ENCODE measurements at places on chromosomes 4 and X. TPM values are rescaled to one million over a fixed set of nuclear protein-coding genes. Genes with fewer than 3 reads are reported as not detected.

DNA sequence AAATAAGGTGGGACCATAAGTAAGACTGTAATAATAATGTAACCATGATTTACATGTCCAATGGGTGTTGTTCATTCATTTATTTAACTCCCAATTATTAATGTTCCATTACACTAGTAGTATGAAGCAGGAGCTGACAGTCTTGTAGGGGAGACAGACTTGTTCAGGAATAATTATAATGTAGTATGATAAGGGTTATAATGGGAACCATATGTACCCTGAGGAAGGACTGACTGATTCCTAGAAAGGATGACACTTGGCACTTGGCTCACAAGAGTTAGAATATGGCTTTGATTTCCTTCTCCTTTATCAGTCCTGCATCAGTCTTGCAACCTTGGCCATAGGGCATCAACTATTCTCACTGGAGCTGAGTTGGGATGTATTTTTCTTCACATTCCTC is 24.2 kb downstream of the PCDH7 start:
- no peaks in the 10 kb centered on the region for H3K4me1 ChIP-seq
- no peak for DNase-seq
- no peaks in the 10 kb centered on the region for H3K27me3 ChIP-seq

- no peak for DNase-seq
- no peaks in the 10 kb centered on the region for H3K27me3 ChIP-seq
- H3K27ac ChIP-seq = no peak overlapping the region
- no peaks in the 10 kb centered on the region for H3K4me1 ChIP-seq
These were observed 10.5 kb upstream of the GLUD2 start for GRCh38 chrX:121036951-121037350.

- no peaks in the 10 kb centered on the region for H3K27me3 ChIP-seq
- peaks cover 19% of the 10 kb centered on the region for H3K4me1 ChIP-seq
- H3K4me3 ChIP-seq = peak overlapping the region; percentile 95
- peak overlapping the region; percentile 99 for H3K27ac ChIP-seq
These were observed 618 bp downstream of the DDX3X start for GRCh38 chrX:41334363-41335197.

DNA sequence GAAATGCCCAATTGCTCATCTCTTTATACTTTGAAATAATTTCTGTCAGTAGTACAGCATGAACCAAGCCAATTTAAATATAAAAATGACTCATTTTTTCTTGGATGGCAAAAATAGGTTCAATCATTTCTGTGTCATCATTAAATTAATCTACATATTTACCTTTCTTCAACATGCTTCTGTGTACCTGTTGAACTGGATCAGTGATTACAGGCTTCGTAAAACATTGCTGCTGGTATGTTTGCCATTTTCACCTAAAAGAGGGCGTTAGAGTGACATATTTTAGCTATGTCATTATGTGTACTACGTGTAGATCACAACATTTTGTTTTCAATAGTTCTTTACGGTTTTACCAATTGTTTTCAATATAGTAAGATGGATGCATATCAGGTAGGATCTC is 340.5 kb upstream of the MAOA start:
- no peaks in the 10 kb centered on the region for H3K27me3 ChIP-seq
- H3K4me3 ChIP-seq = no peak overlapping the region
- no peak overlapping the region for H3K27ac ChIP-seq
- H3K36me3 ChIP-seq = no peaks in the 10 kb centered on the region

GRCh38 chrX:1546691-1547251 is 9.8 kb upstream of the P2RY8 start:
- H3K4me1 ChIP-seq = peaks cover 11% of the 10 kb centered on the region
- no peaks in the 10 kb centered on the region for H3K27me3 ChIP-seq
- no peaks in the 10 kb centered on the region for H3K36me3 ChIP-seq

GRCh38 chr4:57064811-57065711 is 45.1 kb downstream of the IGFBP7 start:
- H3K4me3 ChIP-seq = no peak overlapping the region
- H3K27me3 ChIP-seq = no peaks in the 10 kb centered on the region
- H3K4me1 ChIP-seq = no peaks in the 10 kb centered on the region
- no peaks in the 10 kb centered on the region for H3K36me3 ChIP-seq
- no peak overlapping the region for H3K27ac ChIP-seq

- H3K27ac ChIP-seq = no peak overlapping the region
- H3K36me3 ChIP-seq = no peaks in the 10 kb centered on the region
- no peaks in the 10 kb centered on the region for H3K4me1 ChIP-seq
These were observed 9.2 kb downstream of the NDUFA1 start for GRCh38 chrX:119880552-119881437.

GRCh38 chrX:20857746-20858145 is 516.5 kb upstream of the CNKSR2 start:
- H3K27me3 ChIP-seq = no peaks in the 10 kb centered on the region
- no peak overlapping the region for H3K4me3 ChIP-seq
- H3K27ac ChIP-seq = no peak overlapping the region

- no peaks in the 10 kb centered on the region for H3K36me3 ChIP-seq
- no peaks in the 10 kb centered on the region for H3K27me3 ChIP-seq
- H3K27ac ChIP-seq = no peak overlapping the region
- H3K4me3 ChIP-seq = no peak overlapping the region
These were observed 63.8 kb upstream of the GATB start for GRCh38 chr4:151824656-151825055.

DNA sequence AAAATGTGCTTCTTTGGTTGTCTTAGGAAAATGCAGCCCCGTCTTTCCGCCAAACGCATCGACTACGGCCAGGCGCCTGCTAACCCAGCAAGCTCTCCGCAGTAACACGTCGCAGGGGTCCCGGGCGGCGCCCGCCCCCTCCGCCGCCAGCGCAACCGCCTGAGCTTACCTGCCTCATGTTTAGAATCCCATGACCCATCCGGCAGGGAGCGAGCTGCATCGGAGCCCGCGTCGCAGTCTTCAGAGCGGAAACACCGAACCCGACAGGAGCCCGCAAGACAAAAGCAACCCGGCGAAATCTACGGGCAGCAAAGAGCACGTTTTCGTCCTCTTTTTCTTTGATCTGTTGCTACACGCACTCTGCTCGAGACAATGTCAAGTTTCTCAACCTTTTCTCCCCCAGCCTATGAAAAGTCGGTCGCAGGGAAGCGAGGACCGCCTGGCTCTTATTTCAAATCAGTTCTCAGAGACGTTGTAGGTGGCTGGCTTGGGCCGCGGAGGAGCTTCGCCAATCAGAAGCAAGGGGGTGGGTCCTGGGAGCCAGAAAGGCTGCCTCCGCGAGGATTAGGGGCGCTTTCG is at the start of gene MID1:
TSS of gene MID1 (minus strand) at position 465 of the 579 bp plus-strand sequence. CDS start 53,038 bp downstream, outside the sequence.
- no peak within 1 kb of the TSS for H3K4me3 ChIP-seq
- H3K27me3 ChIP-seq = no peaks in the 10 kb centered on the region
- no peaks in the 10 kb centered on the region for H3K36me3 ChIP-seq
- no peak within 1 kb of the TSS for H3K27ac ChIP-seq
- no peak for DNase-seq

DNA sequence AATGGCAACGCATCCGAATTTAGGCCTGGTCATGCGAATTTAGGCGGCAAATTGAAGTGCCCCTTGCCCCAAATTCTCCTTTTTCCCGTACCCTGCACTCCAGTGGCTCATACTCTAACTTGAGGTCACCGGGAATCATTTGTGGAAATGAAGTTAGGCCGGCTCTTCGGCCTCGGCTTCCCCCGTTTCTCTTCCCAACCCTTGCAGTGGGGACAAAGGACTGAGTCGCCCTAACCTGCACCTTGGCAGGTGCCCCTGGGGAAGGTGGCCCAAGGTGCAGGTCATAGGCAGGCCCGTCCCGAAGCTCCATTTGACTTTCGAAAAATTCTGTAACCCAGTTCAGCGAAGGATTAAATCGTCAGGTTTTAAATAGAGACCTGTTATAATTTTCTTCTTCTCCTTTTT is 811 bp downstream of the SRD5A3 start:
- peaks cover 8% of the 10 kb centered on the region for H3K4me1 ChIP-seq
- peak overlapping the region; percentile 74 for H3K4me3 ChIP-seq
- peak overlapping the region; percentile 80 for H3K27ac ChIP-seq
- no peaks in the 10 kb centered on the region for H3K36me3 ChIP-seq
- H3K27me3 ChIP-seq = no peaks in the 10 kb centered on the region
- no peak for DNase-seq

GRCh38 chr4:155590796-155591585 is 75.7 kb upstream of the GUCY1A1 start:
- H3K36me3 ChIP-seq = no peaks in the 10 kb centered on the region
- H3K27me3 ChIP-seq = no peaks in the 10 kb centered on the region
- no peaks in the 10 kb centered on the region for H3K4me1 ChIP-seq

DNA sequence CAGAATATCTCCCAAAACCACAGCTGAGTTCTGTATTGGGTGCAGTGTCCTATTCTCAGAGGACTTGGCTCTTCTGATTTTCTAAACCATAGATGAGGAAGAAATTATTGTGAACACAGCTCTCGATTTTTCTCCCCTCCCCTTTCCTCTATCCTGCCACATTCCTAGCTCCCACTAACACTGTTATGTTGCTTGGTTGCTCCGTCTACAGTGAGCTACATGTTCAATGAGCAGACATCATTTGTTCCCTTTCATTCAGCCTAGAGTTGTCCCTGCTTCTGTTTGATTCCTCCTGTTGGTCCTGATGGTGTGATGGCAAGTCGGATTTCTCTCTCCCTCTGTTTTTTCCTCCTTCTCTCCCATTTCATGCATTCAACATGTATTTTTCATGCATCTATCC is 65.9 kb downstream of the DIPK2B start:
- no peaks in the 10 kb centered on the region for H3K36me3 ChIP-seq
- no peaks in the 10 kb centered on the region for H3K27me3 ChIP-seq
- H3K4me1 ChIP-seq = no peaks in the 10 kb centered on the region
- no peak overlapping the region for H3K4me3 ChIP-seq

DNA sequence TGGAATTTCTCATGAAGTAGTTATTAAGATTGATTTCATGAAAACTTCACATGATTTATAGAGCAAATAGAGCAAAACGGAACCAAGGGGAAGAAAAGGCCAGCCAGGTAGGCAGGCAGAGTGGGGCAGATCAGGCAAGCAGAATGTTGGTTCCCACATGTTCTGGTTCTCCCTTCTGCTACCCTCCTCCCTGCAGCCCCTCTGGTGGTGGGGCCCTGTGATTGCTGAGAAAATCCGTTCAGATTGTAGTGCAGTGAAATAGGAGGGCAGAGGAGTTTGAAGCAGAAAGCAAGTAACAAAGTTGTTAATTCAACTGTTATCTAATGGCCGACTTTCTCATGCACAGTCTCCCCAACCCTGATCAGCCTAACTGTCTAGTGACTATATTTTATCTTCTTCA is 185.3 kb downstream of the MID1IP1 start:
- H3K4me1 ChIP-seq = no peaks in the 10 kb centered on the region
- no peak overlapping the region for H3K4me3 ChIP-seq
- no peaks in the 10 kb centered on the region for H3K27me3 ChIP-seq
- DNase-seq = no peak
- H3K36me3 ChIP-seq = no peaks in the 10 kb centered on the region
- H3K27ac ChIP-seq = no peak overlapping the region

- no peaks in the 10 kb centered on the region for H3K36me3 ChIP-seq
- H3K27me3 ChIP-seq = no peaks in the 10 kb centered on the region
- no peak overlapping the region for H3K4me3 ChIP-seq
These were observed 126.2 kb downstream of the COL4A6 start for GRCh38 chrX:108312011-108312410.

DNA sequence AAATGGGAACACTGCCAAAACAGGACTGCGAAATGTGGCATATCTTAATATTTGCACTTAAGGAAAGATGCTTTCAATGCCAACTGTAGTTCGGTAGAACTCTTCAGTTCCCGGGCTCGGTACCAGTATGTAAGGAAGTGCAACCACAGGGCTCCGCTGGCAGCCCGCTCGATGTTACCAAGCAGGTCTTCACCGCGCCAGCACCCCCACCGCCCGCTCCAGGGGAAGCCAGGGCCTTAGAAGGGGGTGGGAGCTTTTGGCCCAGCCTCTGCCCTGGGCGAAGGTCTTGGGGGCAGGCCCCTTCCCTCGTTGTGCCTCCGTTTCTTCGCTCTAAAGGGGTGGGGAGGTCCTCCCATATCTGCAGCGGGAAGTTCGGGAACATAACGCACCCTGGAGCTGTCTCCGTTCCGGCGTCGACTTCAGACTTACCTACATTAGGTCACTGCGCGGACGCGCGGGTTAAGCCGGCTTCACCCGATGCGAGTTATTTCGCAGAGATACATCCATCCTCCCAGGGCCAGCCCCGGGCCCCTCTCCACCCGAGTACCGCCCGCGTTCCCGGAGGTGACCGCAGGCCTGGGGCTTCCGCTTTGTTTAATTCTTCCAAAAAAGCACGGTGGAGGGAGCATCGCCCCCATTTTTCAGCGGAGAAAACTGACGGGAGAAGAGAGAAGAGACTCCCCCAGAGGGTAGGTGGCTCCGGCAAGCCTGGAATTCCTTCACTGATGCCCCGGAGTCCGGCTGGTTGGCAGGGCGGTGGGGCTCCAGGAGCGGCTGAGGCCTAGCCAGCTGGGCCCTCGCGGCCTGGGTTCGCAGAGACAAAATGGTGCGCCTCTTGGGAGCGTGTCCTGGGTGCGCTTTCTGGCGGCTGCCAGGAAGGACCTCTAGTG is 1.0 kb upstream of the HMX1 start:
- H3K27me3 ChIP-seq = no peaks in the 10 kb centered on the region
- no peak for DNase-seq
- no peaks in the 10 kb centered on the region for H3K36me3 ChIP-seq
- no peak overlapping the region for H3K4me3 ChIP-seq
- H3K4me1 ChIP-seq = no peaks in the 10 kb centered on the region

DNA sequence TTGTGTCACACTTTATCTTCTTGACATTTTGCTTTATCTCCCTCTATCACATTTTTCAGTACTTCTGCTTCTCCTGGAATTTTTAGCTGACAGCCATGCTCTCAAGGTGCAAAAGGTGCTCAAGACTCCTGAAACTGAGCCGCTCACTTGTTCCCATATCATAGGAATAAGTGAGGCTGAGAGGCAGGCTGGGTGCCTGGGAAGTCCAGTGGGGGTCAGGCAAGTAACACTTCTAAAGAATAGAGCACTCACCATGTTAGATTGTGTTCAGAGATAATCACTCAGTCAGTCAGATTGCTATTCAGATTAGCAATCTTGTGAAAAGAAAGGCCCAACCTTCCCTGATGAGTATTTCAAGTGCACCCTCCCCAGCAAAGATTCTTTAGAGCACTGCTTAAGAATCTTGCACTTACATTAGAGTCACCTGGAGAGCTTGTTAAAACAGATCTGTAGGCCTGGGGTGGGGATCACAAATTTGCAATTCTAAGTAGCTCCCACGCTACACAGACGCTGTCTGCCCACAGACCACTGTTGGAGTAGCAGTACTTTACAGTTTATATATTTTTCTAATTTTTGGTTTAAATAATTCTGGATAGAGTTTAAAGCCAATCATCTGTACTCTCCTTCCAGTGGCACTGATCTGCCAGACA is 23.1 kb upstream of the LRAT start:
- H3K4me3 ChIP-seq = no peak overlapping the region
- H3K27me3 ChIP-seq = no peaks in the 10 kb centered on the region
- no peak for DNase-seq
- no peak overlapping the region for H3K27ac ChIP-seq
- no peaks in the 10 kb centered on the region for H3K36me3 ChIP-seq
- no peaks in the 10 kb centered on the region for H3K4me1 ChIP-seq

- H3K27me3 ChIP-seq = no peaks in the 10 kb centered on the region
- H3K4me1 ChIP-seq = no peaks in the 10 kb centered on the region
- DNase-seq = no peak
- no peak overlapping the region for H3K4me3 ChIP-seq
- no peak overlapping the region for H3K27ac ChIP-seq
- no peaks in the 10 kb centered on the region for H3K36me3 ChIP-seq
These were observed 202.3 kb upstream of the CENPE start for GRCh38 chr4:103400405-103400804.

GRCh38 chrX:24603191-24603590 is 44.0 kb downstream of the PCYT1B start:
- H3K27ac ChIP-seq = no peak overlapping the region
- no peaks in the 10 kb centered on the region for H3K27me3 ChIP-seq
- DNase-seq = no peak
- H3K4me3 ChIP-seq = no peak overlapping the region

THAP6 gene
- total RNA-seq = 23.2 TPM

PARM1 gene
- total RNA-seq = not detected

SMPX gene
- total RNA-seq = not detected

TEX13D gene
- total RNA-seq = 0.29 TPM

NMU gene
- not detected for total RNA-seq

ARHGEF9 gene
- total RNA-seq = 18.3 TPM

FHDC1 gene
- total RNA-seq = 0.04 TPM

GPR82 gene
- 0.89 TPM for total RNA-seq

Measured in CD8-positive, alpha-beta memory T cell (primary cell).